ENCODE measurements at places on chromosomes 7 and 10.
A peak's percentile ranks its signal among the peaks of the same experiment; 100 is the strongest.

DNA sequence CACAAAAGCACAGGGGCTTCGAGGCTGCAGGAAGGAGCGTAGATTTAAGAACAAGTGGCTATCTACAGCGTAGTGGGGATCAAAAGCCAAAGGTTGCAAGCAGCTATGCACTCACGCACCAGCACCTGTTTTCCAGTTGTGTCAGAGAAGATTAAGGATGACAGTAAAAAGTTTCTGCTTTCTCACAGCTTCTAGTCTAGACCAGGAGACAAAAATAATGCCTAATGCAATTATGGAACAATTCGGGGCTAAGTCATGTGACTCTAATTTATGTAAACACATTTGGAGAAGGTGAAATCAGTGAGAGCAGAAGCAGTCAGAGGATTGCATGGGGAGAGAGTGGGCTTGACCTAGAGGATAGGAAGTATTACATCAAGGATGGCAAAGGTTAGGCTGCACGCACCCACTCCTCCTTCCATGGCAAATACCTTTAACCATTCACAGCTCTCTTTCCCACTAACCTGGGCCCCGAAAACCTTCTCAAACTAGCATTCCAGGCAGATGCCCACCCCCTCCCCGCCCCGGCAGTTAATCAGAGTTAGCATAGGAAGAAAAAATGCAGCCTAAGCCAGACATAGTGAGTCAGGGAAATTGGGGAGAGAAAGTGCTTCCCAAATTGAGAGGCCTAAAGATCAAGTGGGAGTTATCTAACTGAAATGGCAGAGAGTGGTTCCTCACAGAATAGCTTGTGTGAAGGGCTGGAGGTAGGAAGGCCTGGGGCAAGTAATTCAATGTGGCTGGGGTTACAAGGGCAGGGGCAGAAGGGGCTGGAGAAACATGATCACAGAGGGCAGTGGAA lies 48.2 kb upstream of the GPAM start:
- DNase-seq = no peak

DNA sequence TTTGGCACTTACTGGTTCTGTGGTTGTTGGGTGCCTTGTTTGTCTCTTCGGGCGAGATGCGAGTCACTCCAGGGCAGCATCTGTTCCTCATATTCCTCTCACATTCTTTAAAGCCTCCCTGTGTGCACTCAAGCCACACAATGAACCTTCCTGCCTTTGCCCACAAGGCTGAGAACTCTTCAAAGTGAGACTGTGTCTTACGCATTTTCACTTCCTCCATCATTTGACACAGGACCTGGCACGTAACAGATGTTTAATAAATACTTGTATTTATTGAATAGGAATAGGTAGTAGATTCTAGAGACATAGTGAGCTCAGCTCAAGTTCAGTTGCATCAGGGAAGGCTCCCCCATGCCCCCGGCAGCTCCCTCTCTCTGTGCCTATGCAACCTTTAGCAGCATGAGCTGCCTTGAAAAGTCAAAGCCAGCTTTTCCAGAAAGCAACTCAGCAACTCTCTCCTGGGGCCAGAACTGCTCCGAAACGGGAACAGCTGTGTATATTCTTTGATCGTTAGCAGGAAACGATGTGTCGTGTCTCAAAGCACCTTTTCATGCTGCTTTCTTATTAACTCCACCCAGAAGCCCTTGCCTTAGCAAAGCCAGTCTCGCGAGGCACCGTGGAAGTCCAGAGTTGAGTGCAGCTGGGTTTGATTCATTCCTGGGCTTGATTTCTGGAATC lies 97.5 kb downstream of the PFKFB3 start:
- DNase-seq = no peak

GRCh38 chr7:1136841-1137516 lies 23.0 kb downstream of the ZFAND2A start:
- DNase-seq = no peak

GRCh38 chr7:151143261-151144015 lies 24.1 kb downstream of the GBX1 start:
- DNase-seq = no peak

- no peak for DNase-seq
Measured at GRCh38 chr10:69739634-69740033, 62.1 kb upstream of the COL13A1 start.

DNA sequence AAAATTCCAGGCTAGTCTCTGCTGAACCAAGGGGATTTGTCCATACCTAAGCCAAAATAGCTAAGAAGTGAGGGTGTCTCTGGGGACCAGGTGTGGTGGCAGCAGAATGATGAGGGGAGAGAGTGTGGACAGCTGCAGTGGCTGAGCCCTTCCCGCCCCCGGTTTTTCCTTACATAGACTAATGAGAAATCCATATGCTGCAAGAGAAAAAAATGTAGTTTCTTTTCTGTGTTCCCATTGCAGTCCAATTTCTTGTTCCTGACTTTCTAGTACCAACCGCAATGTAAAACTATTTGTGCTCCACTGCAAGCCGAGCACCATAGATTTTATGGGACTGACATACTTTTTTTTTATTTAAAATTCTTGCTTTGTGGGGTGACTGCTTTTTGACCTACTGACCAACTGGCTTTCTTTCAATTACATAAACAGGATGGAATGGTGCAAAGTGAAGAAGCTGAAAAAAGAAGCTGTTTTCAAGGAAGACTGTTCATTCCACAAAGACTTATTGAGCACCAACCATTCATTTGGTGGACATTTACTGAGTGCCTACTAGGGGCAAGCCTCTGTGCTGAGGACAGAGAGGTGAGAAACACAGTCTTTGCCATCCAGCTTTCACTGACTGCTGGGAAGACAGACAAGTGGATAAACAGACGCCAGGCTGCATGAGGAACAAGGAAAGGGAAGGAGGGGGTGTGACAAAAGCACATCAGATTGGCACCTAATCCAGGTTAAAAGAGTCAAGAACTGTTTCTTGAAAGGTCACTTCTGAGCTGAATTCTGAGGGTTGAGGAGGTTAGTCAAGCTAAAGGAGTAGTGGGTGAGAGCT lies 9.8 kb downstream of the CEP41 start:
- no peak for DNase-seq

DNA sequence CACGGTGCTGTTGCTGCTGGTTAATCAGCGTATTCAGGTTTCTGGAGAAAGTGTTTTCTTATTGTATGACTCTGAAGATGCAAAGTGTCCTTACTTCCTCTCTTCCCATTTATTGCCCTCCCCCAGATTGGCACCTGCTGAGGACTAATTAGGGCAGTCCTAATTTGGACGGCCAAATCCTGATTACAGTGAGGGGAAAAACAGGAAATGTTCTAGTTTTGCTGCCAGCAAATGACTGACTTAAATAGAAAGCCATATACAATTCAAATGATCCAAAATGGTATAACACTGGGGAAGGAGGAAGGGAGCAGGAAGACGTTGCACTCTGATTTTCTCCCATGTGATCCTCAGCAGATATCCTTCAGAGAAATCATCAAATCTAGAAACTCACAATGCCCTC lies 222.4 kb upstream of the LRGUK start:
- DNase-seq = no peak

DNA sequence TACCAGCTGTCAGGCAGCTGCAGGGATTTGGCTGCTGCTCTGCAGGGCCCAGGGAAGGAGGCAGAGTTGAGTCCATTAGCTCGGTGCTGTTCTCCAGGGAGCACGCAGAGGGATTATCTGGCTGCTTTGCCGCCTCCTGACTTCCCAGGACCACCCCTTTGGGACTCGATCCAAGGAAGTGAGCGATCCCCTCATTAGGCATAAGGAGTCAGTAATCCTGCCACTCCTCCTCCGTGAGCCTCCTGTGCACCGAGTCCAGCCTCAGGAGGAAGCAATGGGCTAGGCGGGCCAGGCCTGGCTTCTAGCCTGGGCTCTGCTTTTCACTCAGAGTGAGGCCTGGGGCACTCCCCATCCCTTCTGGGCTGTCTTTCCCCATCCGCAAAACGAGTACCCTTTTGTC lies 417.9 kb downstream of the RPS24 start:
- DNase-seq = no peak

DNA sequence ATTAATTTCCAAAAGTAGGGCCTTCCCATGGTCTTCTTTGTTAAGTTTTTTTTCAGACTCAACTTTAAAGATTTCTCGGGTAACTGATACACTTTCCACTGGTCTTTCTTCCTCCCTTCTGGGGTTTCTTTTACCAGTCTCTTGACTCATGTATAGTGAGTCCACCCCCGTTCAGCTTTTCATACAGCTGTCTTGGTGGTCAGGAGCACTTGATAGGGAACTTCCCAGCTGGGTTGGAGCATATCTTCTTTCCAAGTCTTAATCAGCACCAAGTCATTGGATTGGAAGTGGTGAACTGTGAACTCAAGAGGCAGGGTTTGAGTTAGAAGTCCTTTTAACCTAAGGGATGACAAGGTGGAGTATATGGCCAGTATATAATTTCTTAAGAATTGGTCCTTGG lies 29.2 kb upstream of the ELOVL3 start:
- DNase-seq = no peak

GRCh38 chr7:105639667-105640493 lies 58.6 kb upstream of the EFCAB10 start:
- no peak for DNase-seq

DNA sequence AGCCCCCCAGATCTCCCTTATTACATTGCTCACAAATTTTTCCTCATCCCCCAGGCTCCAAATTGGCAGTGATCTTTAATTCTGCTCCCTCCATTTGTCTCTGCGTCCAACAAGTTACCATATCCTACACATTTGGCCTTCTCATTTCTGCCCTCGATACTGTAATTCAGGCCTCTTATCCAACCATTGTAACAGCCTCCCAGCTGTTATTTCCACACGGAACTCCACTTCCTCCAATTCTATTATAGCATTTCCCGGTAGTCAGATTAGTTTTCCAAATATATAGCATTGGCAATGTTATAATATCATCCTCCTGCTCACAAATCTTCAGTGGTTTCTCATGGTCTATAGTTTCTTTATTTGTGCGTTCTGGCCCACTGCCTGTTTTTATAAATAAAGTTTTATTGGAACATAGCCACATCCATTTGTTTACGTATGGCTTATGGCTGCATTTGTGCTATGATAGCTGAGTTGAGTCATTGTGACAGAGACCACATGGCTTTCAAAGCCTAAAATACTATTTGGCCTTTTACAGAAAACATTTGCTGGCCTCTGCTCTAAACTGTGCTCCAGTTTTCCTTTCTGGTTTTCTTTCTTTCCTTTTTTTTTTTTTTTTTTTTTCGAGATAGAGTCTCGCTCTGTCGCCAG lies 126.5 kb upstream of the ZNF438 start:
- no peak for DNase-seq

DNA sequence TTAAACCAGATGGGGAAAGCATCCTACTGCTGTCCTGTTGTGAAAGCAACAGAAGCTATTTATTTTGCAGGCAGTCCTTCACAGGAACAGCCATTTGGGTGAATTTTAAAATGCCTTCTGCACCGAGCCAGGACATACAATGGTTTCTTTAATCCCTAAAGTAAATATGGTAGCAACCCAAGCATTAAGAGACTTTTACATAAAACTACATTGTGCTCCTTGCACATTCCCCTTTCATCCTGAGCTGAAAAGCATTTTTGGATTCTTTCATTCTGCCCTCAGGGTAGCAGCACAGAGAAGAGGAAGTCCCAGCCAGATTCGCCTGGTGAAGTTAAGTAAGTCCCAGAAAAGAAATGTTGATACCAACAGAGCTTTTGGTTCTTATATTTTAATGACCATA lies 84.0 kb upstream of the FAM3C start:
- no peak for DNase-seq

DNA sequence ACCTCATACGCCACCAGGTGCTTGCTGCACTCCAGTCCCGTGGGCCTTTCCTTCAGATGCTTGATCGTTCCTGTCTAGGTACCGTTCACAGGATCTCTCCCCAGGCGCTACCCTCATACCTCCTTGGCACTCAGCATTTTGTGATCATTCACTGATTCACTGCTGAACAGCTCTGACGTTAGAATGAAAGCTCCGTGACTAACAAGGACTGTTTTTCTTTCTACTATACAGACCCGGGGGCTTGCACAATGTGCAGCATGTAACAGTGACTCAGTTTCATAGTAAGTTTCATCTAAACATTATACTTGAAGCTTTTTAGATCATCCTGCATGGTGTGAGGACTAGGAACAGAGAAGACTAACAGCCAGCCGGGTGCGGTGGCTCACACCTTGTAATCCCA lies 20.6 kb downstream of the KIN start:
- DNase-seq = no peak

- no peak for DNase-seq
Measured at GRCh38 chr10:11687357-11687771, 54.8 kb upstream of the ECHDC3 start.

DNA sequence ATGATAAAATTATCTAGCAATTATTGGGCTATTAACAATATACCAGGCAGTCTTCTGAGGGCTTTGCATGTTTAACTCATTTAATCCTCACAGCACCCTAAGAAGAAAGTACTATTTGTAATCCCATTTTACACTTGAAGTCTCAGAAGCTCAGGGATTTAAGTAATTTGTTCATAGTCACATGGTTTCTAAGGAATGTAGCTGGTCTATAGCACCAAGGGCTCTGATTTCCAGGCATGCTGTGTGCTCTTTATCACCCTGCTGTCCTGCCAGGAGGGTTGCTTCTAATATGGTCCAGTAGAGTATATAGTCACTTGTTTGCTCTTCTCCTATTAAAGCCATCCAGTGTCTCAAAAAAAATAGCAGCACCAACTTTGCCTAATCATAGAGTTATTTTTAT lies 417.2 kb downstream of the PLXDC2 start:
- DNase-seq = no peak

DNA sequence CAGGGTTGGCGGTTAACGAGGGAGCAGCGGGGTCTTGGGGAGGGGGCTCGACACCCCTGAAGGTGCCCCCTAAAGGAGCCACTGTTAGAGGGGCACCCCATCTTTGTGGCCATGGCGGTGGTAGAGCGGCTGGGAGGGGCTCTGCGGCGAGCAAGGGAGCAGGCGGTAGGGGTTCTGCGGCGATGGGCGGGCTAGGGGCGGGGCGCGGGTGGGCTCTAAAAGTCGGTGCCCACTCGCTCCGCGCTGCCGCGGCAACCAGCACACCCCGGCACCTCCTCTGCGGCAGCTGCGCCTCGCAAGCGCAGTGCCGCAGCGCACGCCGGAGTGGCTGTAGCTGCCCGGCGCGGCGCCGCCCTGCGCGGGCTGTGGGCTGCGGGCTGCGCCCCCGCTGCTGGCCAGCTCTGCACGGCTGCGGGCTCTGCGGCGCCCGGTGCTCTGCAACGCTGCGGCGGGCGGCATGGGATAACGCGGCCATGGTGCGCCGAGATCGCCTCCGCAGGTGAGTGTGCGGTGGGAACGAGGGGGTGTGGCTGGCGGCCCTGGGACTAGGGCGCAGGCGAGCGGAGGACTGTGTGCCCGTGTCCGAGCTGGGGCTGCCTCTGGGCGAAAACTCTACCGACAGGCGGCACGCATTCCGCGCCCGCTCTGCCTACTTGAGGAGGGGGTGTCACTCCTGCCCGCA lies at the start of gene MEST:
TSS of gene MEST (plus strand) at position 245 of the 682 bp plus-strand sequence. CDS start at position 474, 229 bp downstream.
- DNase-seq = peak; percentile 6

GRCh38 chr10:6607778-6608177 lies 27.7 kb upstream of the PRKCQ start:
- no peak for DNase-seq

DNA sequence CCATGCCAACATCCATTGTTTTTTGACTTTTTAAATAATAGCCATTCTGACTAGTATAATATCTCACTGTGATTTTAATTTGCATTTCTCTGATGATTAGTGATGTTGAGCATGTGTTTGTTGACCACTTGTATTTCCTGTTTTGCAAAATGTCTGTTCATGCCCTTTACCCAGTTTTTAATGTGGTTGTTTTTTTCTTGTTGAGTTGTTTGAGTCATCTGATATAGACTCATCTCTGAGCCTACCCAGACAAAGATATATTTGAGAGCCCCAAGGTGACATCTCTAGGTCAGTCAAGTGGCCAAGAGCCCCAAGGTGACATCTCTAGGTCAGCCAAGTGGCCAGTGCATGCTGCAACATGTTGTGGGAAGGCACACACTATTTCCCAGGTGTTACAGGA lies 224.7 kb downstream of the HECW1 start:
- no peak for DNase-seq
